ENCODE measurements at places on chromosomes 4 and X.

DNA sequence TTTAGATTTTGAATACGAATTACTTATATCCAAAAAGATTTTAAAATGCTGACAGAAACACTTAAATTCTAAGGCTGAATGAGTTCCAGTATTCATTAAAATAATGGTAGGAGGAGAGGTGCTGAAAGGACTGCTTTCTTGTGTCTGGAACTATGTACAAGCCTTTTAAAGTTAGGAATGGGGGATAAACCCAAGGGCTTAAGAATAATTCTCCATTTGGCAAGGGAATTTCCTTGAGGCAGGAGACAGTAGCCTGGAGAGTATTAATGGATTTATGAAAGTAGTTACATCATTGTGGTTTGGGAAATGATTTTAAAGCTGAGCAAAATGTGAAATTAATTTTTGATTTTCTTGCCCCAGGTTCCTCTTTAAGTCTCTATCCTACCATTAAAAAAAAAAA is 266.5 kb upstream of the KCNIP4 start:
- DNase-seq = no peak

- DNase-seq = no peak
Observed at GRCh38 chr4:43282534-43282933, 390.0 kb downstream of the GRXCR1 start.

DNA sequence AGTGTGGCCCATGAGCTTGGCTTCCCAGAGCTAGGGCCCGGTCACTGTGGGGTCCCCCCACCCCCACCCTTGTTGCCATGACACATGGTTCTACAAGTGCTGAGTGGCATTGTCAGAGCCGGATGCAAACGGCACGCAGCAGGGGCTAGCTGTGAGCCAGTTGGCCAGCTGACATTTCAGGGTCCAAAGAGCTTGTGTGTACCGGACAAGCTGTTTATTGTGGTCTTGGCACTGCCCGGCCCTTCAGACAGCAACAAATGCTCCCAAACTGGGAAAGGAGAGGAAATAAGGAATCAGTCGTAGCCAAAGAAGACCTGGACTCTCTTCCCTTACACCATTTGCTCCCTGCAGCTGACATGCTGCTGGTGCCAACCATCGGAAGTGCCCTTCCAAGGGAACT is 36.8 kb downstream of the TSC22D3 start:
- DNase-seq = no peak

GRCh38 chr4:2789351-2789750 is 3.5 kb upstream of the SH3BP2 start:
- DNase-seq = no peak

- no peak for DNase-seq
Observed at GRCh38 chr4:24778464-24779225, 16.7 kb upstream of the SOD3 start.

- DNase-seq = no peak
Observed at GRCh38 chr4:117637347-117637746, 396.9 kb upstream of the NDST3 start.

- DNase-seq = no peak
Observed at GRCh38 chrX:152074163-152074562, 64.2 kb downstream of the MAGEA10 start.

- no peak for DNase-seq
Observed at GRCh38 chrX:68838571-68838910, 9.7 kb downstream of the EFNB1 start.

DNA sequence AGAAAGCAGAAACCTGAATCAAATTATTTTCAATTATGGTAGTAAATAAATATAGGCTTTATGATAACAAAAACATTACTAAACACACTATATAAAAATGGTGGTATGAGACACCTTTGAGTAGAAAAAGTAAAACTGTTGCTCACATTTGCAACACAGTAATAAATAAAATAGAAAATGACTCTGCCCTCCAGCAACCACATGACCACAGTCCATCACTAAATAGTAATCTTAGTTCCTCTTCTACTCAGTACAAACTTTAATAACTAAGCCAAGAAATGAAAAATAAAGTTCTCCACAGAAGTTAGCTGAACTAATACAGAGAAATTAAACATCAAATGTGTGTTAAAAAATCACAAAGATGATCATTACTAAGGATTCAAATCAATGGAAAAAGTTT is 108.5 kb downstream of the ADGRA3 start:
- no peak for DNase-seq

DNA sequence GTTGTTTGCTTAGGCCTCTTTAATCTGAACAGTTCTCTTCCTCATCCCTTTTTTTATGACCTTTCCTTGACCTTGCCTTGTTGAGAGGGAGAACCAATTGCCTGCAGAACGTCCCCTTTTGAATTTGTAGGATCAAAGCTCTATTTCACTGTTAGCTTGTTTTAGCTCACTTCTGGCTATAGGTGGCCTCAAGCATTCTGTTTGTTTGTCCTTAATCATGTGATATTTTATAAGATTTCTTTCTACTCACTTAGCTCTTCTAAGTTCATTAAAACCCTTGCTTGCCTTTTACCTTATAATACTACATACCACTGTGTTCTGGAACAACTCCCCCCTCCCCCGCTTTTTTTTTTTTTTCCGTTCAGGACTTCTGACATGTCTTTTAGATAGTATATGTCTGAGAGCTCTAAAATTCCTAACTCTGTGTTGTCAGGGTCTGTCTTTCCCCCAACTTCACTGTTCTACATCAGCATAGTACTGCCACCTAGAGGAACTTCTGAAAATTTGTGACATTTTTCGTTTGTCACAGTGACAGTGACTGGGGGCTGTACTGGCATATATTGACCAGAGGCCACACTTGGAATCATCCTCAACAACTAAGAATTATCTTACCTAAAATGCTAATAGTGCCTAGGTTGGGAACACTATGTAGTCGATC is 128.5 kb downstream of the LARP7 start:
- no peak for DNase-seq

- no peak for DNase-seq
Observed at GRCh38 chrX:131764216-131764615, 220.3 kb downstream of the OR13H1 start.

GRCh38 chr4:148376151-148376550 is 66.1 kb downstream of the NR3C2 start:
- no peak for DNase-seq

DNA sequence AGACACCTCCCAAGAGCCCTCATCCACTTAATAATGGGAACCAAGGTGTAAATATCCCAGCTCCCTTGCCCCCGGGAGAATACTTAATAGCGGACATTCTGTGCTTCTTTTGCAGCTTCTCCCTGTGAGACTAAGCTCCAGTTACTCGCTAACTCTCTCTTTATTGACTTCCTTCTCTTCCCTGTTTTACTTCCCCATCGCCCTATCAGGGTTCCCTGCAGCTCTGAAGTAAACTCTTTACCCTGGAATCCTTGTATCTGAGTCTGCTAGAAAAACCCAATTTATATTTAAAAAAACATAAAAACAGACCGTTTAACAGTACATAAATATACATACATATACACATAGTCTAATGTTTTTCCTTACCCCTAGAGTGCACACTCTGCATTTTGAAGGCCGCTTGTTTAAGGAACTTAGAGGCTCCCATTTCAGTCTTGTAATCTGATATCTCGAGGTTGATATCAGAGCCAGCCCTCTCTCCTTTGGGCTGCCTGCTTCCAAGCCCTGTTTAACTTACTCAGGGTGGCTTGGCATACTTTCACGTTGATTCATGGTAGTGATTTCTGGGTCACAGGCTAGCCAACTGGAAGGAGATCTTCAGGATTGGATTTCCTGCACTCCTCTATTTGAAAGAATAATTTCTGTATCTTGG is 177.4 kb upstream of the SCML1 start:
- DNase-seq = no peak

DNA sequence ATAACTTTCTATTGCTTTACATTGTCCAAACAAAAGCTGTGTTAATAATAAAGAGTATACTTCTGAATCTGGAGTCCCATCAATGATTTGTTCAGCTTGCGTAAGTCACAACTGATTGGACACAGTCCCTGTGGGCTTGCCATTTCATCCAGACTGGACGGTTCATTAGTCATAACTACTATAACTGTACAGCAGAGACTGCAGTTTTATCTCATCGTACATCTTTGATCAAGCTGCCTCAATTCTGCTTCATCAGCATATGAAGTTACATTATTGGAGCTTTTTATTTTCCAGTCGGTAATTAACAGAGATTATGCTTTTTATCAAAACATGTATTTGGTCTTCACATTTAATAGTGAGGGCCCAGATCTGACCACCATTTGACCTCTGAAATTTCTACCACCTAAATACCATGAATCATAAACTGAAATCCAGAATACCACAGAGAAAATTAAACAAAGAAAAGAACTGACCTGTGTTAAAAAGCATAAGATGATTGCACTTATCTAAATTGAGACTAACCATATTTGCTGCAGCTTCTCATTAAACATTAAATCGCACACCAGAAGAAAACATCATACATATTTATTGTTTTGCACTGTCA is 12.5 kb upstream of the MAB21L2 start:
- DNase-seq = no peak

DNA sequence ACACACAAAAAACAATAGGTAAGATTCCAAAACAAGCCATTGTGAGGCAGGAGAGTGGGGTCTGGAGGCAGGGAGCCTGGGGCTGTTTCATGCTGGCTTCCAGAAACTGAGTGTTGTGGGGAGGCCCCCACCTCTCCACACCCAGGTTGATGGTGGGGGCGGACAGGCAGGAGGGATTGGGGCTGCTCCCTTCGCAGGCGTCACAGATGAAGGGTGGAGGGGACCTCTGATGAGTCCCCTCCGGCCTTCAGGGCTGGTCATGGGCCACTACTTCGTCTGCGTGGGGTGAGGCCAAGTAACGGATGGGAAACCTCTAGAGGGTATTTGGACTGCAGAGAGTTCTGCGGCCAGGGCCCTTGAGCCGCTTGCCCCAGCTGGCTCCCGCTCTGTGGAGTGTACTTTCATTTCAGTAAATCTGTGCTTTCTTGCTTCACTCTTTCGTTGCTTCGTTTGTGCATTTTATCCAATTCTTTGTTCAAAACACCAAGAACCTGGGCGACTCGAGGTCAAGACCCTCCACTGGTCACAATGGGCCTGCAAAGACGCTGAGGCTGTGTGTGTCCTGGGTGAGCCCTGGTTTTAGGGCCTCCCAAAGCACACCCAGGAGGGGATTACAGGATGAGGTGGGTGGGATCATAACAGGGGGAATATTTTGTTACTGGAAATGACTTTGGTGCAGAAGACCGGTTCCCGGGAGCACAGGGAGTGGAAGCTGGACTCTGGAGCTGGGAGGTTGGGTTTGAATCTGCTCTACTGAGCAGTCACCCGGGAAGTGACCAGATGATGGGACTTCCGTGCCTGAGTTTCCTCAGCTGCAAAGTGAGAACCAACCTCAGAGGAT is 83.7 kb upstream of the ADRA2C start:
- DNase-seq = no peak

- DNase-seq = no peak
Observed at GRCh38 chr4:81659051-81659450, 187.3 kb upstream of the RASGEF1B start.

DNA sequence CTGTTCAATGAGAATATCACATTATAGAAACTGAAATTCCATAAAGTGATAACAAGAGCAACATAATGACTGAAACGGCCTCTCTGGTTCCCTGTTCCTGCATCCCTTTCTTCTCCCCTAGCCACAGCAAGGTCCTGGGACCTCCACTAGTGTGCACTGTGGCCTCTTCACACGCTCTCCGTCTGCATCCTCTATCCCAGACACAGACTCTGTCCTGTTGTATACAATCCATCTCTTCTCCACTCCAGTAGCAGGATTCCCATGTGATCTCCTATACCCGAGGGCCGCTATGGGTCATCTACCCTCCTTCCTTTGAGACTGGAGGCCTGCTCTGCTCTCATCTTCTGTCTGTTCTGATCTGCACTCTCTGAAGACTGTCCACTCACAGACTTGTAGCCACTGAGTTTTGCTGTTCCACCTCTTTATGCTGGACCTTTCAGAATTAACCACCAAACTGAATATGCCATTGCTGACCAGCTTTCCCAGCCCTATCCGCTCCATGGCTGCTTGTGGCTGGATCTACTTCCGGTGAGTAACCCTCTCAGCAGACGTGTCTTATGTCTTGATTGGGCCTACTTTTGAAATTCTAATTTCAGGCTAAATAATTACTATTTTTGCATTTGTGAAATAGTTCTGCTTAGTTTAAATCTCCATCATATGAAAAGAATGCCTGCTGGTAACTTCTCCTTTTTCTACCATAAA is 105.1 kb upstream of the NAP1L5 start:
- DNase-seq = no peak

DNA sequence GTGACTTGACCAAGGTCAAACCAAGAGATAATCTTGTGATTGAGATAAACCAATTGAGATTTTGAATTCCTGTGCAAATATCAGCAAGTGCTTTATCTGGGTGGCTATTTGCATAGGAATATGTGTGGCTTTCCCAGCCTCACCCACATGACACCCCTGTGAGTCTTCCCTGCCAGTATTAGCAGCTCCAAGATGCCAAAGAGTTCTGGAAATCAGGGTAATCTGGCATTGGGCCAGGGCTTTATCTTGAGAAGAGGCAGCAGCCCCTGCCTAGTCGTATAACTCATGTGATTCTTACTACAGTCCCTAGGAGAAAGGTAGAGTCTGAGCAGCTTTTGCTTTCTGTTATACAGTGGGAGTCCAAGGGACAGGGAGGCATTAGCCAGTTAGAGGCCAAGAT is 87.7 kb downstream of the RLIM start:
- no peak for DNase-seq

- no peak for DNase-seq
Observed at GRCh38 chrX:14497184-14497666, 32.1 kb upstream of the GLRA2 start.

DNA sequence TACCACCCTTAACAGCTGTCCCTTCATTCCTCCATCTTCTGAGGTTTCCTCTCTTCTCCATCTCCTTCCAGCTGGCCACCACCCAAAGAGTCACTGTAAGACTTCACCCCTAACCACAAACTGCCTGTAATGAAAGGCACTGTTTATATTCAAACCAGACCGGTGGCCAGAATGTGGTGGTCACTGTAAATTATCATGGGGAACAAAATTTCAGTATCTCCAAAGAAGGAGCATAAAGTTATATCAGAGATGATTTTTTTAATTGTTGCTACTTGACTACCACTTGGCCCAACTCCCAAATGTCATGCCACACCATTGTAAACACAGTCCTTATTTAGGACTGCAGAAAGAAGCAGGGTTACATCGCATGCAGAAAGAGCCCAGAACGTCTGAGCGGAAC is 44.8 kb downstream of the SMARCA1 start:
- DNase-seq = no peak

DNA sequence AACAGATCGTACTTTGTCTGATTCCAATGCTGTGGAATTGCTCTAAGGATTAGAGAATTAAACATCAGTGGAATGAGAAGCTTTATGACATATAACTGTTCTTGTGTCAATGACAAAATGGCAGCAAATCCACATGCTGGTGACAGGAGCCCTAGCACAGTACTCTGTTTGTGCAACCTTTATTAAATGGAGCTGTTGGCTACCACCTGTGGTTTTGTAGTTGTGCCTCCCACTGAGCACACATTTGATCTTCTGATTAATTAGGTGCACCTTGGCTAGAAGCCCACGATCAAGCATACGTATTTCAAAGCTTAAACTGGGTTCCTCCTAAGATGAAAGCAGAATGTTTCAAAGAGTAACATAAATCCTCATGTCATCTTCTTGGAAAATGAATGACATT is 394.0 kb upstream of the IGFBP7 start:
- no peak for DNase-seq

All from memory B cell (primary cell).